ENCODE measurements at places on chromosomes 12 and 14.

GRCh38 chr14:74301594-74302151 is 1.1 kb downstream of the ABCD4 start:
- DNase-seq, result no peak

DNA sequence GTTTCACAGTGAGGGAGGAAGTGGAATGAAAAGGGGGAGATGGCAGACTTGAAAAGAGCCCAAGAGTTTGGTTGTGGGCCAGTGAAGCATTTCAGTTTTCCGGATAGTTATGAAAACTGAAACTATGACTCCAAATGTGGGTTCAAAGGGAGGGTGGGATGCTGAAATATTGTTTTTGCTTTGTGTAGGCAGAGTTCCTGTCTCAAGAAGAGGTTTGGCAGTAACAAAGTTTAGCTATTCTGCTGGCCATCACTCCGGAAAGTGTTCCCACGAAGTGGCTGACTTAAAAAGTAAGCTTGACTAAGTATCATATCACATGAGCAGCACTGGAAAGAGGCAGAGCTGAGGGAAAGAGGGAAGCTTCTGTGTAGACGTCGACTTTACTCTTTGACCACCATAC is 85.2 kb downstream of the CAND1 start:
- no peak for DNase-seq

GRCh38 chr14:81205639-81206038 is 15.1 kb downstream of the GTF2A1 start:
- no peak for DNase-seq

DNA sequence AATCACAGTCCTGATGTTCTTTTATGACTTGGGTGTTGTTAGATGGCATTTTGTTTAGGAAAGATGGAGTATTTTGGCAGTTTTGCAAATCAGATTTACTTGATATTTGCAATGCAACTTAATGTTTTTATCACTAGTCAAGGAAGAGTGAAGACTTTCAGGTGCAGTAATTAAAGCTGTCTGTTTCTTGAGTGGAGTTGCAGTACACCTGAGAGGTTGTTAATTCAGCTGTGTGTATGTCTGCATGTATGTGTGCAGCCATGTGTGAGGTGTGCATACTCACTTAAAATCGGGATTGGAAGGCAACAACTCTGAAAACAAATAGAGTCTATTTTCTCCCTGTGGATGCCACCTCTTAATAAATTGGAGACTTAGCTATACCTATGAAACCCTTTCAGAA is 94.5 kb downstream of the RMST start:
- no peak for DNase-seq

DNA sequence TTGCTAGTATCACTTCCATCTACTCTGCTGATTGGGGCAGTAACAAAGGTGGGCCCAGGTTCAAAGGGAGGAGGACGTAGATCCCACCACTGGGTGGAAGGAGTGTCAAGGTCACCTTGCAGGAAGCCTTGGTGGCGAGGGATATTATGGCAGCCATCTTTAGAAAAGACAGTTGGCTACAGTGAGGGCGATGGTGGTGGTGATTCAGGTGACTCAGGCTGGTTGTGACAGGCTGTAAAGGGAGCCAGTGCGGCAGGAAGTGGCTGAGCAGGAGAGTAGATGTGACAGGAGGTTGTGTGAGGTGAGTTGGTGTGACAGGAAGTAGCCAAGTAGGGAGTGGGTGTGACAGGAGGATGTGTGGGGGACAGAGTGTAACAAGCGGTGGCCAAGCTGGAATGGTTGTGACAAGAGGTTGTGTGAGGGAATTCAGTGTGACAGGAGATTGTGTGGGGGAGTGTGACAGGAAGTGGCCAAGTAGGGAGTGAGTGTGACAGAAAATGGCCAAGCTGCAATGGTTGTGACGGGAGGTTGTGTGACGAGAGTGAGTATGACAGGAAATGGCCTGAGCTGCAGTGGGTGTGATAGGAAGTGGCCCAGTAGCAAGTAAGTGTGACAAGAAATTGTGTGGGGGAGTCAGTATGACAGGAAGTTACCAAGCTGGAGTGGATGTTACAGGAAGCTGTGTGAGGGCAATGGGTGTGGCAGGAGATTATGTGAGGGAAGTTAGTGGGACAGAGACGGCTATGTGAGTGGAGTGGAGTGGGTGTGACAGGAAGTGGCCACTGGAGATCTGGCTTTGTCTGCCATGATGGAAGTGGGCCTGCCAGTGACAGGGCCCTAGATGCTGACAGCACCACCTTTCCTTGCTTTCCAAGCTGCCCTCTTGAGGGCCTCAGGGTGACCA is 136.5 kb upstream of the MYL2 start:
- no peak for DNase-seq

GRCh38 chr12:108204117-108204987 is 75.3 kb downstream of the WSCD2 start:
- no peak for DNase-seq

- DNase-seq, result no peak
Measured at GRCh38 chr14:94885481-94886155, 115.7 kb upstream of the GSC start.
